ENCODE measurements at places on chromosomes 5 and 9. TPM values are rescaled to one million over a fixed set of nuclear protein-coding genes. Genes with fewer than 3 reads are reported as not detected.

TMEM232 gene
- total RNA-seq, result 2.4 TPM

HCN1 gene
- total RNA-seq, result 0.64 TPM

CRHBP gene
- total RNA-seq, result 5.0 TPM

DOLPP1 gene
- 23.8 TPM for total RNA-seq

DMRTA1 gene
- 1.6 TPM for total RNA-seq

- no peak overlapping the region for H3K4me3 ChIP-seq
- H3K36me3 ChIP-seq, result no peaks in the 10 kb centered on the region
- H3K27me3 ChIP-seq, result peaks cover 20% of the 10 kb centered on the region
Measured at GRCh38 chr5:159775890-159776289, 140.4 kb upstream of the ADRA1B start.

DNA sequence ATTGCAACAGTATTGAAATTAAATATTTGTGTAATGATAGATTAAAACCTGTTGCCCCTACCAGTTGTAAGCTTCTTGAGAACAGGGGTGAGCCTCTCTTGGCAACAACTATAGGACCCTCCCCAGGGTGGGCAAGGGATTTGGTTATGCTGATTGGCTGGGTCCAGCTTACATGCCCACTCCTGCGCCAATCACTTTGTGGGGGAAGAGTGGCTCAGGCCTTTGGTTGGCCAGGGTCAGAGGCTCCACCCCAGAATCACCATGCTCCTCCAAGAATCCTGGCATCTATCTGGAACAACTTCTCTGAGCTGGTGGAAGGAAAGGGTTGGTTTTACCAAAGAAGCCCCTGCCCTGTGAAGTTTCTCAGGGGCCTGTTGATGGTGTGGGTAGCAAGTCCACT lies 8.6 kb upstream of the PITX1 start:
- H3K4me1 ChIP-seq, result peaks cover 20% of the 10 kb centered on the region
- no peaks in the 10 kb centered on the region for H3K36me3 ChIP-seq
- DNase-seq, result no peak
- H3K27me3 ChIP-seq, result peaks cover 61% of the 10 kb centered on the region

- H3K4me1 ChIP-seq, result peaks cover 36% of the 10 kb centered on the region
- H3K27me3 ChIP-seq, result no peaks in the 10 kb centered on the region
- H3K36me3 ChIP-seq, result no peaks in the 10 kb centered on the region
- no peak overlapping the region for H3K4me3 ChIP-seq
Measured at GRCh38 chr5:14156650-14157492, 13.7 kb downstream of the TRIO start.

DNA sequence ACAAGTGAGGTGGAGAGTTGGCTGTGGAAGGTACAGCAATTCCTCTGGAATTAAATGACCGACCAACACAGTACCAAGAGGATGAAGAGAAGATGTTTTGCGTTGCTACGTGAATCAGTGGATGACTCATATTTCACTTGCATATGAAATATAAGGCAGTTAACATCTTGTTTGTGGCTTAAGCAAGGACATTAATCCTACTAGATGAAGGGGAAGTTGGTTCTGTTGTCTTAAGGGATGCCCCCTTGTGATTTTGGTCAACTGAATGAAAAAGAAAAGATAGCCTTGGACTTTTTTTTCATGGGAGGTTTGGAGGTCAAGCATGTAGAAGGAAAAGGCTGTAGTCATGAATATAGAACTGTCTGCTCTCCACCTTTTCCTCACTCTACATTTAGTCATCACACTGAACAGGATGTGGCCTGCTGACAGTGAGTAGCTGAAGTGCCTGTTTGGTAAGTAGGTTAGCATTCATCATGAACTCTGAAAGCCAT lies 33.9 kb downstream of the VLDLR start:
- H3K27ac ChIP-seq, result no peak overlapping the region
- no peak for DNase-seq
- no peaks in the 10 kb centered on the region for H3K27me3 ChIP-seq
- H3K4me3 ChIP-seq, result no peak overlapping the region
- no peaks in the 10 kb centered on the region for H3K4me1 ChIP-seq

DNA sequence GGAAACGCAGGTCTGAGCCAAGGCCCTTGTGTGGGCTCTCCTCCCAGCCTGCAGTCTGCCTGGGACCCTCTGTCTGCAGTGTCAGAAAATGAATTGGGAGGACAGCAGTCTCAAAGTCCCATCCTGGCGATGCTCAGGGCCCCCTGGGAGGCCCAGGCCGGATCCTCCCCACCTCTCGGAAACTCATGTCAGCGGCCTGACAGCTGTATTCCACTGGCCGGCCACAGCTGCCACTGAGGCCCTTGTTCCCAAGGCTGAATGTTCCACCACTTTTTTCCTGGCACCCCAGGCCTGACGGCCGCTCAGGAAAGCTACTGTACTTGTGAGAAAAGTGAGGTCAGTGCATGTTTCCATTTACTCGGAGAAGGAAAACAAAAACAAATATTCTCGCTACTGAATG lies 180.0 kb downstream of the FGF18 start:
- no peaks in the 10 kb centered on the region for H3K4me1 ChIP-seq
- H3K27ac ChIP-seq, result no peak overlapping the region
- H3K4me3 ChIP-seq, result no peak overlapping the region
- DNase-seq, result no peak
- no peaks in the 10 kb centered on the region for H3K36me3 ChIP-seq

DNA sequence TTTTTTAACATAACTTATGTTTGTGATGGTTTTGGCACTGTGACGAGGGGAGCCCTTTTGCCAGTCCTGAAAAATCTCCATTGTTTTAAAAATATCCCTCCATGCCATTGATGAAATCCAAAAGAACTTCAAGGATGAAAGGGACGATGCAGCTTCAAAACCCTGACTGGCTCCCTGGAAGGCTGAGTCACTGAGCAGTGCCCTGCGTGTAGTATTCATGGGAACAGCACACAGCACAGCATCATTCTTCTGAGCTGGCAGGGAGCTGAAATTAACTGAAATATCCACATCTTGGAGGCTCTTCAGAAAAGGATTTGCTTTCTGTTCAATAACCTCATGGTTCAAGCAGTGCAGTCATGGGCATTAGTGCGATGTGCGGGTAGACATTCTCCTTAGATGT lies 29.7 kb downstream of the PDE4D start:
- no peak overlapping the region for H3K4me3 ChIP-seq
- no peak for DNase-seq
- no peaks in the 10 kb centered on the region for H3K27me3 ChIP-seq
- H3K4me1 ChIP-seq, result no peaks in the 10 kb centered on the region
- H3K36me3 ChIP-seq, result no peaks in the 10 kb centered on the region

DNA sequence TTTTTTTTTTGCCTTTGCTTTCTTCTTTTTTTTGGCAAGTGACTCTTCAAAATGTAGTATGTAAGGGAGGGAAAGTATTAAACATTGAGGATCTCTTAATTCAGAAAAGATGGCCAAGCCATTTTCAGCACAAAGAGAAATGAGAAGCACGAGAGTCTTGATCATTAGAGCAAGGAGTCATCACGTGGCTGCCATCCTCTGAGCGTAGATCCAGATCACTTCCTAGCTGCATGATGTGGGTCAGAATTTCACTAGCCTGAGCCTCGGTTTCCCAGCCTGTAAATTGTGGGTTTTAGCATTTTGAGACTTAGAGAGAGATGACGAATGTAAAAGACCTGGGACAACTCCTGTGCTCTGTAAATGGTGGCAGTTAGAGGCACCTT lies 312.9 kb downstream of the ARHGEF28 start:
- H3K4me3 ChIP-seq, result no peak overlapping the region
- no peaks in the 10 kb centered on the region for H3K36me3 ChIP-seq
- no peak overlapping the region for H3K27ac ChIP-seq
- DNase-seq, result no peak

GRCh38 chr9:75198436-75198835 lies 110.1 kb downstream of the OSTF1 start:
- no peak overlapping the region for H3K4me3 ChIP-seq
- no peaks in the 10 kb centered on the region for H3K4me1 ChIP-seq
- H3K27me3 ChIP-seq, result no peaks in the 10 kb centered on the region

GRCh38 chr9:122220673-122221182 lies 8.0 kb downstream of the LHX6 start:
- H3K36me3 ChIP-seq, result no peaks in the 10 kb centered on the region
- H3K27me3 ChIP-seq, result peaks cover 100% of the 10 kb centered on the region
- DNase-seq, result no peak
- no peak overlapping the region for H3K27ac ChIP-seq

- no peak for DNase-seq
- H3K36me3 ChIP-seq, result no peaks in the 10 kb centered on the region
- H3K27ac ChIP-seq, result no peak overlapping the region
- no peaks in the 10 kb centered on the region for H3K27me3 ChIP-seq
Measured at GRCh38 chr9:1458503-1458902, 408.3 kb downstream of the DMRT2 start.

DNA sequence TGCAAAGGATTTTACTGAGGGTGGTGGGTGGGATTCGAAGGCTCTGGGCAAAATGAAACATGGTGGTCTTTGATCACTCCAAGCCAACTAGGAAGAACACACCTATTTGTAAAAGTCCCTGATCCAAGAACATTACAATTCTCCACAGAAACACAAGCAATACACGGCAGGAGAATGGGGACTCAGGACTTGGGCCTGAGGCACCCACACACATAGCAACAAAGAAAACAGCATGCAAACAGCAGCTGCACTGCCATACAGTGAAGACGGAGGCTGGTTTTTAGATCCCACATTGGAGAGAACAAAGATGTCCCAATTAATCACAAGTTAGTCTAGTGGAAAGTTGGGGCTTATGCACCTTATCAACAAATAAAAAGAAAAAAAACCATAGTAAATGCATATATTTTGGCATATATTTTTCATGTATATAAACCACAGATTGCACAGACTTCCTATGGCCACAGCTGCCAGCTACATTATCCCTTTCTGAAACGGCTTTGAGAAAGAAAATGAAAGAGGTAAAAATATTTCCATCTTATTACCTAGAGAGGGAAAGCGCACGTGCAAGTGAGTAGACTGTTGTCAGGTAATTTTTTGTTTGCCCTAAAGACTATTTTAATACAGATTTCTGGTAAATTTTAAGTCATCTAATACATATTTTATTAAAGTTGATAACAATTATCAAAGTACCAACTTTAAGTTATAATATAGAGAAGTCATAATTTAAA lies 410.9 kb downstream of the BNC2 start:
- DNase-seq, result no peak
- H3K27me3 ChIP-seq, result no peaks in the 10 kb centered on the region
- H3K36me3 ChIP-seq, result no peaks in the 10 kb centered on the region
